ENCODE measurements at places on chromosomes 11 and 22.

GRCh38 chr11:34680918-34681586, 60.2 kb downstream of the EHF start:
- H3K4me1 ChIP-seq: no peaks in the 10 kb centered on the region
- H3K36me3 ChIP-seq: no peaks in the 10 kb centered on the region
- DNase-seq: no peak
- no peak overlapping the region for H3K27ac ChIP-seq
- H3K27me3 ChIP-seq: no peaks in the 10 kb centered on the region

- H3K27me3 ChIP-seq: no peaks in the 10 kb centered on the region
- H3K36me3 ChIP-seq: no peaks in the 10 kb centered on the region
- no peak overlapping the region for H3K27ac ChIP-seq
- H3K4me3 ChIP-seq: no peak overlapping the region
- DNase-seq: no peak
Measured at GRCh38 chr11:75763846-75764245, 4.7 kb upstream of the DGAT2 start.

DNA sequence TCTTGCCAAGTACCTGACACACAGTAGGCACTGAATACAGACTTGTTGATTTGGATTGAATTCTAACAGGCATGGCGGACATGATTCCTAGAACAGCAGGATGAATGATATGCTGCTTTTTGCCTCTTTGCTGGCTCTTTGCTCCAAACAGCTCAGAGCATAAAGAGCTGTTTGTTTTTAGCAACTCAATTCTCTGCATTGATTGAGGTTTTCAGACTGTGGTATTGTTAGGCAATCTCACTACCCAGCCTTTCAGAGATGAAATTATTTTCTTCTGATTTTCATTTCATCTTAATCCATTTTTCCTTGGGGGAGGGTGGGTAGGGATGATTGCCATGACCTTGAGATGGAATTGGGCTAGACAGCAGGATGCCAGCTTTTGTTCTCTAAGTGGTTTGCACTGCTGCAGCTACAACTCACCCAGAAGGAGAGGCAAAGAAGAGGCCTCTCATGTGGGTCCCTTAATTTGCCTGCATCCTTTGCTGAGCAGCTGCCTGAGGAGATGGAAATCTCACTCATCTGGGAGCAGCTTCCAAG, 20.5 kb downstream of the COA4 start:
- H3K4me1 ChIP-seq: no peaks in the 10 kb centered on the region
- DNase-seq: no peak
- H3K27me3 ChIP-seq: no peaks in the 10 kb centered on the region
- no peaks in the 10 kb centered on the region for H3K36me3 ChIP-seq

GRCh38 chr11:73178681-73179080, 36.6 kb upstream of the FCHSD2 start:
- DNase-seq: no peak
- H3K27me3 ChIP-seq: no peaks in the 10 kb centered on the region
- H3K4me3 ChIP-seq: no peak overlapping the region
- H3K4me1 ChIP-seq: no peaks in the 10 kb centered on the region

GRCh38 chr11:57181678-57182305, at the start of gene LRRC55:
Gene LRRC55 (plus strand): TSS chr11:57181953. CDS start chr11:57182023, 70 bp downstream.
- H3K4me1 ChIP-seq: no peaks in the 10 kb centered on the region
- peaks cover 34% of the 10 kb centered on the region for H3K27me3 ChIP-seq
- no peak within 1 kb of the TSS for H3K4me3 ChIP-seq
- no peak for DNase-seq
- no peaks in the 10 kb centered on the region for H3K36me3 ChIP-seq

Measured in breast epithelium (tissue), 4 donors.